Heart left ventricle (tissue), 16 donors: ENCODE measurements at places on chromosomes 6 and 20. TPM values are rescaled to one million over a fixed set of nuclear protein-coding genes. Genes with fewer than 3 reads are reported as not detected.

Gene TFAP2A
- 0.30 TPM for polyA plus RNA-seq

Gene MEP1A
- not detected for polyA plus RNA-seq

Gene AGER
- 1.6 TPM for polyA plus RNA-seq

Gene ZNF311
- polyA plus RNA-seq = 0.34 TPM
